ENCODE measurements at places on chromosomes 7 and 10.

DNA sequence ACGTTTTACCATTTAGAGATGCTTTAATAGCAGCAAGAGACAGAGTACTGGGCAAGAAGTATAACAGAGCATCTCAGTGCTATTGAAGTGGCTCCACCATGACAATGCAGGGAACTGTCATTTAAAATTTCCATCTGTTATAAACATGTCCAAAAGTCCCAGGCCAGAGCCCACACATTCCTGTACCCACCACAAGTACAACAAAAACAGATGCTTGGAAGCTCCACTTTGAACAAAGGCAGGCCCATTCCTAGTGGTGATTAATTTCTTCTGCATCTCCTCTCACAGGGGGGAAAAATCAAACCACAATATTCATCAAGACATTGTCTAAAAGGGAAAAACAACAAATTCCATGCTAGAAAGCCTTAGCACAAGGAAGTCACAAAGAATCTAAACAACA lies 627.9 kb downstream of the PARD3 start:
- DNase-seq, result no peak

- DNase-seq, result no peak
These were observed 58.8 kb upstream of the PLPP4 start for GRCh38 chr10:120398180-120398579.

DNA sequence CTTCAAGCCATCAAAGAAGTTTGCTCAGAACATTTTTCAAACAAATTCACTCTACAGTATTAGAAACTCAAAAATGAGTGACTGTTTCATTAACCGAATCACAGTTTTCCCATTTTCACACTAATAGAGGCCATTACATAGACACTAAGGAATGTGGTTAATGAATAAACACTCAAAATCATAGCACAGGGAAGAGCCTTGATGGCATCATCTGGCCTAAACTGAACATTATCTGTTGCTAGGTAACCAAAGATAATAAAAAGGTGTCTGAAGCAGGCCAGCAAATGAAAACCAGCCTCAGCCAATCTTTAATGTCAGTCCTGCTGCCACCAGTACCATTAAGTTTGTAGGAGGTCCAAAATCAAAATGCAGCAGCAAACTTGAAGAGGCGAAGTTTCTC lies 492.4 kb upstream of the STEAP1 start:
- DNase-seq, result no peak

DNA sequence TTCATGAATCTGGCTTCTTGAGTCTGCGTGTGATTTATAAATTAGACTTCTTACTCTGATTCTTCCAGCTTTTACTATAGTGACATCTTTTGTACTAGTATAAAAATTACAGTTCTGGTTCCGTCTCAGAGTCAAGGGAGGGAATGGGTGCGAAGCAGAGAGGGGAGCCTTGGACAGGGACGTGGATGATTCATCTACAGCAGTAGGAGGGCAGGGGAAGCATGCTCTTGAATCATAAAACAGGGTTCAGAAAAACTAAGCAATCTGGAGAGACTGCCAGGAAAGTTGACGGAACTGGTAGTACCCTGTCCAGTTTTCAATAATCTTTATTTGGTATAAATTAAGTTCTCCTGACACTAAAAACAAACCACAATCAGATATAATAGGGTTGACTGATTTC lies 58.1 kb downstream of the ITGA8 start:
- DNase-seq, result no peak

DNA sequence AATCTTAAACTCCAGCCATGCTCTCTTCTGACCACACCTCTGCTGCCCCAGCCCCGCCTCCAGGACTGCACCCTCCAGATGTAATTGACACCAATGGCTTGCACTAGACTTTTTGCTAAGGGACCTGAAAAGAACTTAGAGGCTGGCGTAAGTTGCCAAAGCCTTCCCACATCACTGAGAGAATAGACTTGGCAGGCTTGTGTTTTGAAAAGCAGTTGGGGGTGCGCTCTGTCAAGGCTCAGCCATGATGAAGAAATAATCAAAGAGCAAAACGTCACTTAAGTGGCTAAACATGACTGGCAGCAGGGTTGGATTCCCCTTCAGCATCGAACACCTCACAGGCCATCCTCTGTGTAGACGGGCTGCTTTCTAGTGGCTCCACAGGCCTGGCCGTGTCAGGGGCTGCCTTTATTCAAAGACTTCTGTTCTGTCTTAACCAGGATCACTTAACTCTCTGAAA lies 195.2 kb upstream of the C7orf33 start:
- no peak for DNase-seq

- no peak for DNase-seq
These were observed 147.3 kb downstream of the GRID1 start for GRCh38 chr10:86219271-86219670.

DNA sequence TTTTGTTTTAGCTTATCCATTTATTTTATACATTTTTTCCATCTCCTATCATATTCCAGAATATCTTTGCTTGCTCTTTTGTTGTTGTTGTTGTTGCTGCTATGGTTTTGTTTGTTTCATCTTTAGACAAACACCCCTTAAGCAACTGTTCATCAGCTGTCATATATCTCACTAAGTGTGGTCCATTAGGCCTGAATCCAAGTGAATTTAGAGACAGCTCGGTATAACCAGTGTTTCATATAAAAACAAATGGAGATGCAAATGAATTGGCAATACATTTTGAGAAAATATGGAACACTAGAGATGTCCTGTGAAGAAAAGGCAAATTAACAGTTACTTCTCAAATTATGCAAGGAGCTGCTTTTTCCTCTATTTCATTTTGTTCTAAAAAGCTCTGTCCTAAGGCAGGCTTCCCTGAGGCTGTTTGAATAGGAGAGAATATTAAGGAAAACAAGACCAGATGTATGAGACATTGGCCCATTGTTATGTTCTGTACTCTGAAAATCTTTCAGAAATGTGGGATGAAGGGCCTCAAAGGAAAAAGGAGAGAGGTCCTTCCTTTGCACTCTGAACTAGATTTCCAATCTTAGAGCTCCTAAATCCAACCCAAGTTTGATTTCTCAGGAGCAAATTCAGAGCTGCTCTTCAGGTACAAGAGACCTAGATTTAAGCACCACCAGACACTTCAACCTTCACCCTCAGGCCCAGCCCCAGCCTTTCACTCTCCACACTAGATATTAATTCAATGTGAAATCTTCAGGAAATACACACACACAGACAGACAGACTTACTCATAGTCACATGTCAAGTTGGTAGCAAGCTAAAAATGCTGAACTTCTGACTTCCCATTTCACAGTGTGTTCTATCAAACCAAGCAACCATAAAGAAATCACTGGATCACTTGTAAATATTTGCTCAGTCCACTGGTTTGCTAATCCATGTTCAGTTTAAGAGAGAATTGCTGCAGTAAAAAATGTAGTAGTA lies 5.4 kb downstream of the TFEC start:
- no peak for DNase-seq

DNA sequence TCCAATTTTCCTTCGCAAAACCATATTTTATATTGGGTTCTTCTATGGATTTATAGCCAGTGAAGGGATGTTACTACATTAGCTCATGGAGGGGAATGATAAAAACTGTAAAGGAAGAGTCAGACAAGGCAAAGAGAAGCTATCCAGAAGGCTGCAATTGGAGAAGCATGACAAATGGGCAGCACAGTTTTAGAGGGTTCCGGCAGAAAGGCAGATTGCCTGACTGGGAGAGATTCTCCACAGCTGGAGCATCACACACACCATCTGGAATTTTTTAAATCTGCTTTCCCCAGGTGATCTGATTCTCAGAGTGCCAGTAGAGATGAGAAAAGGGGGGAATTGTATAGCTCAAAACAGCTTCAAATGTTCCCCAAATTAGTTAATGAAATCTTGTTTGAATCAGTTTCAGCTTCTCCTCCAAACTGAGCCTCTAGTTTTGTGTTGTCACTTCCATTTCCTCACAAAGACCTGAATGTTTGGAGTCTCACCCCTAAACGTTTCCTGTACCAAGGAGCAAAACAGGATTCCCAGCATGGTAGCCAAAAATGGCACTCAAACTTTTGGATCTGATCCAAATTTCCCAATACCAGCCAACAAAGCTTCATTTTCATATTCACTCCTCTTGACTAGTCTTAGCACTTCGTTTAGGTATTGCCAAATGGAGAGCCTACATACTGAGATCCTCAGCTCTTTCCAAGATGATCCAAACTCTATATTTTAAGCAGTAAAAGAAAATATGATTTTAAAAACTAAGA lies 177.5 kb downstream of the HPSE2 start:
- no peak for DNase-seq

- DNase-seq, result no peak
These were observed 17.1 kb downstream of the ZMIZ2 start for GRCh38 chr7:44765579-44766415.

- DNase-seq, result no peak
These were observed 14.9 kb upstream of the DDC start for GRCh38 chr7:50580057-50580456.
